T1000 (cell line): ENCODE measurements at places on chromosomes 2 and 18.

DNA sequence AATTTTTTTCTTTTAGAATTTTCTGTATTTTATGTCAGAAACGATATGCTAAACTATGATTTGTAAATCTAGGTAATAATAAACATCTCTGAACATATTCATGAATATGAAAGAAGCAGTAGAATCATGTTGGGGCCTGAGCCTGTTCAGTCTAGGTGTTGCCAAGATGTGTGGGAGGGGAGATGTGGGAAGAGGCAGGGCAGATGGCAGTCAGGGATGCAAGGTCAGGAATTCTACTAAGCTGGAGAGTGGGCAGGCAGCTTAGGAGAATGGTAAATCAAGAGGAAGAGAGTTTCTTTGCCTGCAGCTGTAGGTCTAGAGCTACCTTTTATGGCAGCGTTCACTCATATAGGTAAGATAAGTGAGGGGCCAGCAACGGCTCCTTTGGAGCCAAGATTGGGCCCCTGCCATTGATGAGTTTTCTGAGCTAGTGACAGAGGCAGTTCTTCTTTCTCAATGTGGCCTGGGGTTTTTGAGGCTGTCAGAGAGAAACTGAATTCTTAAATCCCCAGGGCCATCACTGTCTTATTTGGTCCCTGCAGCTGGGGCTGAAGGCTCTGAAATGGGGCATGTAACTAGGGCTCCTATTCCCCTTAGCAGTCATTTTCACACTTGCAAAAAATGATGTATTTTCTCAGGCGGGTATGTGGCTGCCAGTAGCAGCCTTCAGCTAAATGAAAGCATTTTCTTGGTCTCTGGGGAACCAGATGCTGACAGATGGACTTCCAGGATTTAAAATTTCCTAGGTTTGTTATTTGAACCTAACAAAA is 232.8 kb downstream of the PIK3C3 start:
- no peak for DNase-seq

DNA sequence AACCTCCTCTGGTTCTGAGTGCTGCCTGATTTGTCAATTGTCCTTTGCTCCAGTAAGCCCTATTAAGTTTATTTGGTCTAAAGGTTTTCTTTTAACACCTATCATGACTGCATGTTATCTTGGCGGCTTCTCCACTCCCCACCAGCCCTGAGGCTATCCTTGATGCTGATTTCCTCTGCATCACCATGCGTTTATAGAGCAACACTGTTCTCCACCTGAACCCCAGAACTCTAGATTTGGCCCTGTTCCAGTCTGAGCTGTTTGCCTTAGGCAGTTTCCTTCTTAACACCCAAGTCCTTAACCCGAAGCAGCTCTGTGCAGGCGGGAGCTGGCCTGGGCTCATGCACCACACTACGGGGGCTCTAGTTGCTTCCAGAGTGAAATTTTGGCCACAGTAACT is 98.2 kb upstream of the NPAS2 start:
- DNase-seq: peak; percentile 24

DNA sequence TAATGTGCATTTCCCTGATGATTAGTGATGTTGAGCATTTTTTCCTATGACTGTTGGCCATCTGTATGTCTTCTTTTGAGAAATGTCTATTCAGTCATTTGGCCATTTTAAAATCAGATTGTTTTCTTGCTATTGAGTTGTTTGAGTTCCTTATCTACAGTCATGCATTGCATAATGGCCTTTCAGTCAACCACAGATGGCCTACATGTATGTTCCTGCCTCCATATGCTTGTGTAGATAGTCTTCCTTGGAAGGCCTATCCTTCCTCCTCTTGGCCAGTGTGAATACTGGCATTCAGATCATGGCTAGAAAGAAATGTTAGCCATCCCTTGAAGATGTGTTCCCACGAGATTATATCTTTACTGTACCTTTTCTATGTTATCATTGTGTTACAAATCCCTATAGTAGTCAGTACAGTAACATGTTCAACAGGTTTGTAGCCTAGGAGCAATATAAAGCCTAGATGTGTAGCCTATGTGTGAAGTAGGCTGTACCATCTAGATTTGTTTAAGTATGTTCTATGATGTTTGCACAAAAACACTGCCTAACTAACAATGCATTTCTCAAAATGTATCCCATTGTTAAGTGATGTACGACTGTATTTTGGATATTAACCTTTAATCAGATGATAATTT is 65.6 kb upstream of the CD302 start:
- DNase-seq: no peak

DNA sequence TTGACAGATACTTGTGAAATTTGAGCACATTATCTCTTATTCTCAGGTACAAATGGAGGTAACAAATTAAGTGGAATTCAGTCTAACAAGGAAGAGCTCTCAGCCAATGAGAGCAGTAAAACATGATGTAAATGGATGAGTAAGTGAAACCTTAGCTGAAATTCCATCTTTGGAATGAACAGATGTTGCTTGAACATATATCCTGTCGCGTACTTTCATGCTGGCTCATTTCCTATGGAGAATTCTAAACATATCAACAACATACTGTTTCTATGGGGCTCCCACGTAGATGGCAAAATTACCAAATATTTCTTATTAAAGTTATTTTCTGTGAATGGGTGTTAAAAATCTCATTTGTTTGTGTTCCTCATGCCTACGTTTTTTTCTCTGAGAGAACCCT is 256.3 kb upstream of the LINC00305 start:
- DNase-seq: no peak

DNA sequence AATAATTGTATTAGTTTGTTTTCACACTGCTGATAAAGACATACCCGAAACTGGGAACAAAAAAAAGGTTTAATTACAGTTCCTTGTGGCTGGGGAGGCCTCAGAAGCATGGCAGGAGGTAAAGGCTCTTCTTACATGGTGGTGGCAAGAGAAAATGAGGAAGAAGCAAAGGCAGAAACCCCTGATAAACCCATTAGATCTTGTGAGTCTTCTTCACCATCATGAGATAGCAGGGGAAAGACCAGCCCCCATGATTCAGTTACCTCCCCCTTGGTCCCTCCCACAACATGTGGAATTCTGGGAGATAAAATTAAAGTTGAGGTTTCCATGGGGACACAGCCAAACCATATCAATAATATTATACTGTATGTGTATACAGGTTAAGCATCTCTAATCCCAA is 73.3 kb upstream of the CABLES1 start:
- no peak for DNase-seq

GRCh38 chr2:138846216-138846821 is 66.1 kb upstream of the NXPH2 start:
- DNase-seq: no peak

GRCh38 chr18:58041633-58042032 is 2.4 kb upstream of the NEDD4L start:
- DNase-seq: no peak
